ENCODE measurements at places on chromosomes 7 and 10. TPM values are rescaled to one million over a fixed set of nuclear protein-coding genes. Genes with fewer than 3 reads are reported as not detected.

DNA sequence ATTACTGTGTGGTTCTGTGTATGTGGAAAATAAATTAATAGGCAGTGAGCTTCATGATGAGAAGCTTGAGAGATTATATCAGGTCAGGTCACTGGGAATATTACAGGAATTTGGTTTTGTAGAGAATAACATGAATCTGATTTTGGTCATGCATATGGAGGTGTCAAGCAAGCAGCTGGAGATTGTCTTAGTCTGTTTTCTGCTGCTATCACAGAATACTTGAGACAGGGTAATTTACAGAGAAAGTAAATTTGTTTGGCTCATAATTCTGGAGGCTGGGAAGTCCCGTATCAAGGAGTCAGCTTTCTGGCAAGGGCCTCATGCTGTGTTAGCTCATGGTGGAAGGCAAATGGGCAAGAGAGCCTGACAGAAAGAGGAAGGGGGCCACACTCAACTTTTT is 120.7 kb upstream of the FAM3C start:
- DNase-seq: no peak

The IGFBP1 gene
- total RNA-seq: not detected

The NYAP1 gene
- 0.13 TPM for total RNA-seq

GRCh38 chr7:19145434-19146115 is 354 bp upstream of the FERD3L start:
- no peak for DNase-seq

The ADAP1 gene
- 11.1 TPM for total RNA-seq

DNA sequence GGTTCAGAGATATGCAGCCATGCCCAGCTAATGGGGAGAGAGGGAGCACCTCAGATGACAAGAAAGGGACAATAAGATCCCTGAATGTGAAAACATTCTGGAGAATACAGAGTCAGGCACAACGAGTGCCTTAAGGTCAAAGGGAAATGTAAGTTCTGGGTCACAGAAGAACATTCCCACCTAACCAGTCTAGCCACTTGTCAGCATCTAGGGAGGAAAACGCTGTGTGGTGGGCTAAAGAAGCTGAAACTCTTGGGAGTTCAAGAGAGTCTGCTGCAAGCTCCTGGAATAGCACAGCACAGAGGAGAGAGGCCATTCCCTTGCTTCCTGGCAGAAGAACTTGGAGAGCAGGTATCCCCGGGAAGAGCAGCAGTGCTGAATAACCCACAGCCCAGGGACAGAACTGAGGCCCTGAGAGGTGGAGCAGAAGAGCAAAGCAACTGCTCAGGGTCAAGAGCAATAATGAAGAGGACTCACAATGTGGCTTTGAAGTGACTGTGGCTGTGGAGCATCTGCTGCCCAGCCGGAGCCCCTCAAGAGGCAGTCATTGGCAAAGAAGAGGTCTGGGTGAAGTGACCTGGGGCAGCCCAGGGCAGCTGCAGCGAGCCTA is 182.3 kb downstream of the NPSR1 start:
- no peak for DNase-seq

- no peak for DNase-seq
Measured at GRCh38 chr7:134031835-134032617, 95.1 kb upstream of the LRGUK start.

DNA sequence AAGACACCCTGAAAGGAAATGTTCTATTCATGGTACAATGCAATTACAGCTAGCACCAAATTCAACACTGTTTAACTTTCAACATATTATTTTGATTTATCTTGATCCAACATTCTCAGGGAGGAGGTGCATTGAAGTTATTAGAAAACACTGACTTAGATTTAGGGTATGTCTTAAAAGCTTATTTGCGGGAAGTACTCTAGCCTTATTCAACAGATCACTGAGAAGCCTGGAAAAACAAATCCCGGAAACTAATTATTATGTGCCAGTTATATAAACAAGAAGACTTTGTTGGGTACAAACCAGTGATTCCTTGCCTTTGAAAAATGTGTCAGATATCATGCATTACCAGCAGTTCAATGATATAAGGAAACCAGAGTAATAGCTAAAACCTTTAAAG is 160.1 kb downstream of the CFTR start:
- no peak for DNase-seq

- DNase-seq: no peak
Measured at GRCh38 chr10:127890832-127891334, 1.9 kb downstream of the CLRN3 start.

The CRHR2 gene
- not detected for total RNA-seq

All from activated CD4-positive, alpha-beta memory T cell treated with anti-CD3 and anti-CD28 coated beads, Interleukin-2, amount 10 ng/mL, durations not matched to agents 7 days and 5 days (primary cell).